ENCODE measurements at places on chromosomes 16 and 17.

- no peak for DNase-seq
Measured at GRCh38 chr17:1880851-1881630, 51.2 kb downstream of the RPA1 start.

- DNase-seq = no peak
Measured at GRCh38 chr17:74935585-74936469, at the start of gene OTOP3. Gene OTOP3 (plus strand): TSS chr17:74935898. CDS start chr17:74935922, 24 bp downstream.

DNA sequence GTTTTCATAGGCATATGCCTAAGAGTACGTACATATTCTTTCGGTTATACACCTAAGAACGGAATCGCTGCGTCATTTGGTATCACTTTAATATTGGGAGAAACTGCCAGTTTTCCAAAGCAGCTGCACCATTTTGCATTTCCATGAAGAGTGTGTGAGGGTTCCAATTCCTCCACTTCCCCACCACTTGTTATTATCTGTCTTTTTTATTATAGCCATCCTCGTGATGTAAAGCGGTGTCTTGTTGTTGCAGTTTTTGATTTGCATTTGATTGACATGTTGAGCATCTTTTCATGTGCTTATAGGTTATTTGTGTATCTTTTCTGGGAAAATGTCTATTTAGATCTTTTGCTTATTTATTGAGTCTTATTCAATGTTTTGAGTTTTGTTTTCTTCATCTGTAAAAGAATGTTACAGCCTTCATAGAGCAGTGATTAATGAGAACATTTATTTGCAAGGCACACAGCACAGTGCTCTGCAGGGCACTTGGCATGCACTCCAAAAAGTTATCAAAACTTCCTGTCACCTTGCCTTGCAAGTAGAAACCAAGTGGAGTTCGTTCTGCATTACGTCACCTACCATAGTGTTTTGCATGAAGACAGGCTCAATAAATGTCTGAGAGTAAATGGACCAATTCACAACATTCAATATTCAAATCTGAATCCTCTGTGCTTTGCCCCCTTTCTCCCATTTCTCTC lies 26.6 kb upstream of the ST6GALNAC1 start:
- DNase-seq = no peak

DNA sequence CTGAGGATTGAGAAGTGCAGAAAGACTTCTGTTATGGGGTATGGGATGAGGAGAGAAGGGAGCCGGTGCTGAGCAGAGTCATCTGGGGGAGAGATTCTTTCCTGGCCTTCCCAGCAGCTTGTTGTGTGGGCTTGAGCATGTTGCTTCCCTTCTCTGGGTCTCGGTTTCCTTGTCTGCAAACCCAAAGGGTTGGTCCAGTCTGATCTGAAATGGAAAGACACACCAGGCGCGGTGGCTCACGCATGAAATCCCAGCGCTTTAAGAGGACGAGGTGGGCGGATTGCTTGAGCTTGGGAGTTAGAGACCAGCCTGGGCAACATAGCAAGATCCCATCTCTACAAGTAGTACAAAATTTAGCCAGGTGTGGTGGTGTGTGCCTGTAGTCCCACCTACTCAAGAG lies 6.0 kb downstream of the SOCS3 start:
- no peak for DNase-seq

DNA sequence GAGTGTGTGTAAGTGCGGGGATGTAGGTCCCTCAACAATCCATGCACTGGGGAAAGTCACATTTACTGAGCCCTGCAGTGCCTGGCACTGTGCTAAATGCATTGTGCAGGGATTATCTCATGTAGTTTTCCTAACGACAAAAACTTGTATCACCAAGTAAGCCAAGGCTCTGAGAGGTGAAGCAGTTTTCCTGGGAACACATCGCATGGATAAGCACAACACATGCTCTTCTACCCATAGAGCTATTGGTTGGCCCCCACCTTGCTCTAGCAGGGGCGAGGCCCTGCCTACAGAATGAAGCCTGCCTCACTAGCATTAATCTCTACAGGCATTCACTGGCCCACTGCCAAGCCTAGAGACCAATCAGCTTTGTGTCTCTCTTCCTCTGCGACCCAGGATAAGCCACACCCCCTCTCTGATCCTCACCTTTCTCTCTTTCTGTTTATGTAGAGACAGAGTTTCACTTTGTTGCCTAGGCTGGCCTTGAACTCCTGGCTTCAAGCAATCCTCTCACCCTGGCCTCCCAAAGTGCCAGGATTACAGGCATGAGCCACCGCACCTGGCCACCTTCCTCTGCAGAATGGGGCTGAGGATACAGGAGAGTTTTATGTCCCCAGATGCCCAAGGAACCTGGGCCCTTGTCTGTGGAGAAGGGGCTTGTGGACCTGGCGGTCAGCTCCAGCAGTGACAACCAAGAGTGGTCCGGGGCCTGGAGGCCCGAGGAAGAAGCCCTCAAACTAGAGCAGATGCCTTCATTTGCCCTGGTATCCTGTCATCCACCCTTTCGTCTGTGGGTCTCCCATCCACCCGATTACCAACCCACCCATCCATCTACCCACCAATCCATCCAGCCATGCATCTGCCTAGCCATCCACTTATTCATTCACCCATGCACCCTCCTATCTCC lies 12.8 kb downstream of the CDH16 start:
- no peak for DNase-seq

DNA sequence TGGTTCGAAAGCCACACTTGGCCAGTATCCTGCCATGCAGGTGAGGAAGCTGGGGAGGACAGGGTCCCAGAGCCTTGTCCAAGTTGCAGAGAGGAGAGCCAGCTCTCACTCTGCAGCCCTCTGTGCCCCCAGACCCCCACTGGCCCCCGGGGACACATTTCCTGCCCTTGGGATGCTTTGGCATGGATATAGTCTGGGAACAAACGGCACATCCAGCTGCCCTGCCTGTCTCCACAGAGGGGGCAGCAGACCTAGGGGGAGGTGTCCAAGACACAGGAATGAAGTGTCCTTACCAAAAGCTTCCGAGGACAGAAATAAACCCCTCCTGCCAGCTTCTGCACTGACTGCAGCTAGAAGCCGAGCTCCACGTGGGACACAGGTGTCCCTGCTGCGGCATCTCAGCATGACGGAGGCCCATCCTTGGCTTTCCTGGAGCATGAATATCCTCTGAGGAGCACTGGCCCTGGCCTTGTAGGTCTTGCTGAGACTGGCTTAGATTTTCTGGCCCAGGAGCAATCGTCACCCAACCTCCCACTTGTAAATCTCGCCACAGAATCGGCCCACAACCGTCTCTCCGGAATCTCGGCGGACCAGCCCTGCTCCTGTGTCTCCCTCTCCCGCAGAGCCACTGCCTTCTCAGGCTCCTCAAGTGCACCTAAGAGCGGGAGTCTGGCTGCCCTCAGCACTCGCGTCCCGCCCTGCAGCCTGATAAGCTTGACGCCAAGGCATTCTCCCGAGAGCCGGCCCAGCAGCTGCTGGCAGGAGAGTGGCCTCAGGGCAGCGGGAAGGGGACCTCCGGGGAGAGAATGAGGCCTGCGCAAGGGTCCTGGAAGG lies 1.1 kb upstream of the CAPN15 start:
- DNase-seq = no peak

DNA sequence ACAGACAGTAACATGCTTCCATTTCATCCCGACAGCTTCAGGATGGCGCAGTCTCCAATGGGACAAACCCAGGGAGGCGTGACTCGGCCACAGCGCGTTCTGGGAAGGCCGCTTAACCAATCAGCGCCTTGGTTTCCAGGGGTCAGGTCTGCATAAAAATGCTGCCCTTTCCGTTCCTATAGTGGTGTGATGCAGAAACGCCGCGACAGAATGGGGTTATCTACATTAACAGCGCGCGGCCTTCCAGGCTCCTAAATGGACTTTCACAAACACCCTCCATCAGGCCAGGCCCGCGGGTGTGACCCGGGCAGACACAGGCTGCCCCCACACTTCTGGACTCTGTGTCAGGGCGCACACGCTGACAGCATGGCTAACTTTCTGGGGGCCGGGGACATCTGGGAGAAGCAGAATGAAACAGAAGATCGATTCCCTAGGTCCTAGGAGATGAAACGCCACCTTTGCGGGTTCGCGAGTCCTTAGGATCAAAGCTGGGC lies 792 bp downstream of the TMEM231 start:
- DNase-seq = no peak

GRCh38 chr17:8951206-8951605 lies 14.3 kb downstream of the PIK3R5 start:
- no peak for DNase-seq

- peak; percentile 48 for DNase-seq
Measured at GRCh38 chr16:56643080-56643778, 4.8 kb downstream of the MT1A start.

GRCh38 chr17:4596636-4597380 lies 12.5 kb downstream of the SMTNL2 start:
- DNase-seq = no peak

GRCh38 chr16:4382795-4383357 lies 11.2 kb downstream of the VASN start:
- DNase-seq = no peak

GRCh38 chr16:65964752-65965151 lies 401.7 kb upstream of the CDH5 start:
- no peak for DNase-seq

DNA sequence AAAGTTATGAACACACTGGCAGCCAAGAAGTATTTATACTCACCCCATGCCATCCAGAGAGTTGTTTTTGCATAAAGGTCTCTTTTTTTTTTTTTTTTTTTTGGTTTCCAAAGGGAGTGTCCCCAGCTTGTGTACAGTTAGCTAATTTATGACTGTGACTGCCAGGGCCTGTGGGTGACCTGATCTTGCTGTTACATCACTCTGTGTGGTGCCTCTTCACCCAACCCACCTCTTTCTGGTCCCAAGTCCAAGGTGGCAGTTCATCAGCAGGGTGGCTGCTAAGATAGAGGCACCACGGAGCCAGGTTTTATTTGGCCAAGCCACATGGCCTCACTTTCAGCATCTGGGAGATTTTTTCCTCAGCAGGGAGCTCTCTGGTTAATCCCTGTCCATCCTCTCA lies at the start of gene NOS2:
Gene NOS2 (minus strand): TSS at position 8 of the 400 bp plus-strand sequence. CDS start 1,720 bp downstream, outside the sequence.
- no peak for DNase-seq

- no peak for DNase-seq
Measured at GRCh38 chr17:61903251-61903650, 24.5 kb downstream of the INTS2 start.

- DNase-seq = no peak
Measured at GRCh38 chr17:16980813-16981731, 9.2 kb upstream of the TNFRSF13B start.

GRCh38 chr16:89392881-89393737 lies 97.3 kb downstream of the ANKRD11 start:
- no peak for DNase-seq

- DNase-seq = no peak
Measured at GRCh38 chr16:2715966-2716885, 3.8 kb downstream of the PRSS27 start.

DNA sequence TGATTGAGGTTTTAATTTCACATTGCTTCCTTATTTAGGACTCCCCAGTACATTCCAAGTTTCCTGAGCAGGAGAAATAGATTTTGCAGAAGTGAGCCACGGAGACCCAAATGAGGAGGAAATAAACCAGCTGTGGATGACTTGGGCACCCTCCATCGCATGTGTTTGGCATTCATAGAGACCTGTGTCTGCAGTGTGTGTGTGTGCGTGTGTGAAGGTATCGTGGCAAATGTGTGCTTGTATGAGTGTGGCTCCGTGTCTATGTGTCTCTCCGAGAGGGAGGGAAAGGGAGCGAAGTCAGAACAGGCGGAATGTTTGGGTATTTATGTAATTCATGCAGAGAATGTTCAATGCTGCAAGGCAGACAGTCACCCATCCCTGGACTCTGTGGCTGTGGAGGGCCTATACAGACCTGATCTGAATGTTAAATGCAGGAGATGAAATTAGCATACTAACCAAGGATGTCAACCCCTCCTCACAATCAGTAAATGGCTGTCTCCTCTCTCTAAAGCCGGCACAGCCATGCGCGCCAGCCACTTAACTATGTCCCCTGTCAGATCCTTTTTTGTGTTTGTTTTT lies 186.0 kb upstream of the ZFHX3 start:
- DNase-seq = no peak

- DNase-seq = no peak
Measured at GRCh38 chr16:12971241-12971640, 69.8 kb downstream of the SHISA9 start.

GRCh38 chr16:84999200-84999599 lies 12.1 kb downstream of the ZDHHC7 start:
- DNase-seq = no peak

GRCh38 chr17:74250324-74250995 lies 23.6 kb upstream of the DNAI2 start:
- DNase-seq = no peak

DNA sequence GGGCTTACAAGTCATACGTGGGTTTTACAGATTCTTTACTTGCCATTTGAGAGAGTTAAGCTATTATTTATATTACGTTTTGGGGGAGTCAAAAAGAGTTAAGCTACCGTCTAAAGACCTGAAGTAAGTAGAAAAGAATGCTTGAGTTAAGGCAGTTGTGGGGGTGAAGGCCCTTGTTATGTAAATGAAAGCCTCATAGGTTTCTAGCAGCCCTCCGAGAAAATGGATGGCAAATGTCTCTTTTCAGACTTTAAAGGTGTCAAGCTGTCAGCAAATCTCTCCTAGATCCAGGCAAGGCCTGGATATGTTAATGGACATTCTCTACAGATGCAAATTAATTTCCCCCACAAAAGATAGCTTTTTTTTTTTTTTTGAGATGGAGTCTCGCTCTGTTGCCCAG lies 7.2 kb upstream of the EIF4A3 start:
- no peak for DNase-seq

- DNase-seq = no peak
Measured at GRCh38 chr17:488993-489757, 136.6 kb upstream of the RPH3AL start.

GRCh38 chr16:14071576-14072271 lies 605 bp downstream of the MRTFB start:
- peak; percentile 14 for DNase-seq

Measured in stimulated activated CD8-positive, alpha-beta memory T cell treated with anti-CD3 and anti-CD28 coated beads, Interleukin-15, amount 100 ng/mL, for 24 hours (primary cell).